Activated T-cell treated with anti-CD3 and anti-CD28 coated beads, Interleukin-2, amount 50 U/mL, for 24 hours (primary cell): ENCODE measurements at places on chromosomes 3 and 15.
A peak's percentile ranks its signal among the peaks of the same experiment; 100 is the strongest.

DNA sequence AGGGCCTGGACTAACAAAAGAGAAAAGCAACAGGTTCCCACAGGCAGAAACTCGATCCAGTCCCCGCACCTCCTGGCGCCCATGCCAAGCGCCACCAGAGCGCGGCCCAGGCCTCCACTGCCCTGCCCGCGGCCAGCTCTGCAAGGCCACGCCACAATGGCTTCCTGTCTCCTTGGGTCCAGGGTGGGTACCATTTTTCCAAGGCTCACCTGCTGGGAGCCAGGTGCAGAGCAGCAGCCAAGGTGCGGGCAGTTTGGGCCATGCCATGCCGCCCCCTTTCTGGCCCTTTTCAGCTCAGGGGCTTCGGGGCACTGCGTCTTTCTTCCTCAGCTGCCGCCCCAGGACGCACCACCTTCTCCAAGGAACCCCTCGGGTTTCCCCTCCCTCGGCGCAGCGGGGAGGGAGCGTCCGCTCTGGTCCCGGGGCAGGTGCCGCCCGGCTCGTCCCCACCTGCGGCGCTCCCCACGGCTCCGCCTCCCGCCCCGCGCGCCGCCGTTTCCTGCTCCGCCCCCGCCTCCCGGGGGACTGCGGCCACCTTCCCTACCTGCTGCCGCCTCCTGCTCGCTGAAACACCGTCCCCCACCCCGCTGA lies at the start of gene ILDR1:
ILDR1 (minus strand) TSS at position 437 of the 591 bp plus-strand sequence; CDS start at position 267, 170 bp downstream.
- peak; percentile 33 for DNase-seq

- DNase-seq = no peak
These were observed 233.5 kb upstream of the PROK2 start for GRCh38 chr3:72018343-72018984.

DNA sequence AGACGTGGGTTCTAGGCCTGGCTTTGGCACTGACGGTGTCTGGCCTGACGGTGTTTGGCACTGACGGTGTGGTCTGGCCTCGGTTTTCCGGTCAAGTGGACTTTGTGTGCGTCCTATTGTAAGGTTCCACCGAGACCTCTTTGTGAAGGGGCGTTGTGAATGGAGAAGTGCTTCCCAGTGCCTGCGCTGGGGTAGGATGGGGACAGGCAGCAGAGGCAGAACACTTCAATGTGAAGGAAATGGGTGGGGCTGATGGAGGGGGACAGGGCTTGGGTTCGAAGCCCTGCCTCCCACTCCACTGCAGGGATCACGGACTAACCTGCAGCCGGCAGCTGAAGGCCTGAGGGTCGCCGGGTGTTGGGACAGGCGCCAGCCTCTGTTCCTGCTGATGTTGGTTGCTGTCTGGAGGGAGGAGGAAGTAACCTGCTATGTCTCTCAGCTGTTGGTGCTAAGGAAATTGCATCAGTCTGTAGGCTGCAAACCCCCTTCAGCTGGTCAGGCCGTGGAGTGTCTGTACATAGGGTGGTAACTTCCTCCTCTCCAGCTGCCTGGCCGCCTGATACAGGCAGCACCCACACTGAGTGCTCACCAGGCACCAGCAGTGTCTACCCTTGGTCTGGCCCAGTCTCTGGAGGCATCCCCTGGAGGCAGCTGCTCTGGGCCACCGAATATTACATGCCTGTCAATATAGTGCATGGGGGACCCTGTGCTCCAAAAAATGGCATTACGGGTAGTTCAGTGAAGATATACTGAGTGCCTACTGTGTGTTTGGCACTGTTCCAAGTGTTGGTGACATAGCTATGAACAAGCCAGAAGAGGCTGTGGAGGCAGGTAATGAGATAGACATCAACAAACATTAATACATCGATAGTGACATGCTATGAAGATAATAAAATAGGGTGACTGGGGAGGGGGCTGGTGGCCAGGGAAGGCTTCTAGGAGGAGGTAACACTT lies 1.1 kb downstream of the TM6SF1 start:
- DNase-seq = peak; percentile 43

- no peak for DNase-seq
These were observed 30.4 kb upstream of the KLHL25 start for GRCh38 chr15:85825118-85825517.

GRCh38 chr3:25427563-25427941 lies 511 bp upstream of the RARB start:
- DNase-seq = no peak

- no peak for DNase-seq
These were observed 1.6 kb upstream of the IDH3A start for GRCh38 chr15:78147566-78147965.

DNA sequence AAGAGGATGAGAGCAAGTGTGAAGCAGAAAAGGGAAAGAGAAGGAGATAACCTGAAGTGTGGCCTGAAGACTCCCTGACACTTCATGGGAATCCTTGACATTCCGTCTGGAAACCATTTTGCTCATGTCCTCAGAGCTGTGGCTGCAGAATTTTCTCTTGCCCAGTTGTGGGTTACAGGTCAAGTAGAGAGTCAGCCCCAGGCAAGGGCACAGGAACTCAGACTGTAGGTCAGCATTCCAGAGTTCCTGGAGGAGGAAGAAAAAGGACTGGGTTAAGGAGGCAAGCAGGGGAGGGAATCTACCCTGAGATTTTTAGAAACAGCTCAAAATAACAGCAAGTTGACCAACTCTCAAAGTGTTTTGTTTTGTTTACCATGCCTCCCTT lies 4.1 kb upstream of the THSD4 start:
- DNase-seq = no peak

GRCh38 chr15:63349156-63349555 lies 32.5 kb downstream of the CA12 start:
- no peak for DNase-seq

GRCh38 chr3:126464997-126465396 lies 10.7 kb downstream of the ZXDC start:
- peak; percentile 26 for DNase-seq

- no peak for DNase-seq
These were observed 87.2 kb upstream of the MLF1 start for GRCh38 chr3:158483701-158484235.

DNA sequence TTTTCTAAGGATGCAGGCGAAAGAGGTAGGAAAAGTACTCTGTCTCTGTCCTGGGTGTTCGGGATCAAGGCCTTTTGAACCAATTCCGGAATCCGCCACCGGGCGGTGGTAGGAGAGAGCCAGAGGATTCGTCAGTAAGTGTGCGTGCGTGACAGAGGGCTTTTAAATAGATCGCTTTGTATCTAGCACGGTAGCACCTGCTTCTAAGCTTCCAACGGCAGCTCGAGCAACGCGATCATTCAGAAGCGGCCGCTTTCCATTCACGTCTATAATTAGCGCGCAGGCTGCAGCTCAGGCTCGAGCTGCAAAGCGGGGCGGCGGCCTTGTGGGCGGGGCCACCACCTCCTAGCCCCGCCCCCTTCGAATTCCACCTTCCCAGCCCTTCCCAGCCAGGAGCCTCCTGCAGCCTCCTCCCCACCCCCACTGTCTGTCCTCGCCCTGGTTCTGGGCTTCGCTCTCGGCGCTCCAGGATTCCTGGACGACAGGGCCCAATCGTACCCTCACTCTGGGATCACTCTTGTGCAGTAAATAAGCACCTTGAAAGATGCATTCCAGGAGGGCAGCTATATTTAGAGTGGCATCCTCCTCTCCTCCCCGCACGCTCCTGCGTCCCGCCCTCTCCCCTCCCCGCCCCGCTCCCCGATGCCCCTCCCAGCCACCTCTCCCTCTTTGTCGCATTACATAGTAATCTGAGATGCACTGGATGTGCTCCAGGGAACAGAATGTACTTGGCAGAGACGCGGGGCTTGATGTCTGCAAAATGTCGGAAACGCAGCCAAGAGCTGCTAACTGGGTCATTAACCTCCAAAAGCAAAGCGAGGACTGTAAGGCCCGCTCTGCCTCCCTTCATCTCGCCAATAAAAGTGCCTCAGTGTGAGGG lies 224.1 kb upstream of the TPRG1 start:
- peak; percentile 47 for DNase-seq

DNA sequence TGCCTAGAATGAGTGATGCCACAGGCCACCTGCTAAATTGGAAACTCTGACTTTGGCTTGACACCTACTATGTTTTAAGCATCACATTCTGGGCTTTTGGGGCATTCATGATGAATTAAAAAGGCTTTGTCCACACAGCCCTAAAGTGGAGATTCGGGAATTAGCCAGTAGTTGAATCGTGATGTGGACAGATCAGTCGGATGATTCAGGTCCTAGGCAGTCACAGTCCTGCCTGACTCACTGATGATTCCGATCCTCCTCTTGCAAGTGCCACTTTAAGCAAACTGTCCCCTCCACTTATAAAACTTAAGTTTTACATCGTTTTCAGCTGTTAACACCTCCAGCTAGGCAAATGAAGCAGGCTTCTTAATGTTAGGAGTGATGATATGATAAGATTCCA lies 75.3 kb downstream of the SYNPR start:
- DNase-seq = no peak

- no peak for DNase-seq
These were observed 23.5 kb downstream of the COLQ start for GRCh38 chr3:15497964-15498363.

DNA sequence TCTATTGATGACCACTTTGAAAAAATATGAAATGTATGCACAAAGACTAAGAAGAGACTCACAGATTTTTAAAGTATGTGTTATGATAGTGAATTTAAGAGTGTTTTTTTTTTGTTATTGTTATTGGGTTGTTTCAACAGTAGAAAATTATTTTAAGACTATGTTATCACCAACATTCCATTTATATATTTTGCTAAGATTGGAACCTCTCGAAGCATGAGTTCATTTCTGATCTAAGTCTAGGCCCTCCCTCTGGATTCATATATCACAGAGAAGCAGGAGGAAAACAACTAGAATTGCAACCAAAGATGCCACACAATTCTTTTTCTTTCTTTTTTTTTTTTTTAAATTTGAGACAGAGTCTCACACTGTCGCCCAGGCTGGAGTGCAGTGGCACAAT lies 46.8 kb downstream of the ITGB5 start:
- no peak for DNase-seq

- DNase-seq = no peak
These were observed 68.0 kb downstream of the MRPL46 start for GRCh38 chr15:88399021-88399685.

DNA sequence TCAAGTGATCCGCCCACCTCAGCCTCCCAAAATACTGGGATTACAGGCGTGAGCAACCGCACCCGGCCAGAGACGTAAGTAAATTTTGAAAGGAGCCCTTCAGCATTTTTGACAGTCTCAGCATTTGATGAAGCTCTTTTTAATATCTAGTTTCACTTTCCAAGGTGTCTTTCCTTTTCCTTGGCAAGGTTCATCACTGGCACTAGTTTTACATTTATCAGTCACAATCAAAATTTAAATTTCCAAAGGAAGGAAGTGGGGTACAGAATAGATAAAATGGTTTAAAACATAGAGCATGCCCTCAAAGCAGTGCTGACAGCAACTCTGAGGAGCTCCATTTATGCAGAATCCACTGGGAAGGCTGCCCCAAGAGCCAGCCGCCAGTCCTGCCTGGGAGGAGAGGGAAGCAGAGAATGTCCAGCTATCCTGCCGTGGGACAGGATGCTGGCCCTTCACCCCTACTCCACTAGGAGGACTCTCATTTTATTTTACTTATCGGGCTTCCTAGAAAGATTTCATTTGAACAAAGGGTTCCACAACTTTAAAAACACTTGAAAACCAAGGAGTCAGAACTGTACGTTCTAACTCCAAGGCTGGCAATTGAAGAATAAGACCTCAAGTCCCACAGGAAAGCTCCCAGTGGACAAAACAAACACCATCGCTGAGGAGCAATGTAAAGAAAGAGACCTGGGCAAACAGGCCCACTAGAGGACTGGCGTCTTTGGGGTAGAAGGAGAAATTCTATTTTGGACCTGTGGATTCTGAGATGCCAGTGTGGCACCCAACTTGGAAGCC lies 9.9 kb downstream of the SFMBT1 start:
- DNase-seq = no peak

- no peak for DNase-seq
These were observed 128.1 kb upstream of the WNT5A start for GRCh38 chr3:55615039-55615693.

DNA sequence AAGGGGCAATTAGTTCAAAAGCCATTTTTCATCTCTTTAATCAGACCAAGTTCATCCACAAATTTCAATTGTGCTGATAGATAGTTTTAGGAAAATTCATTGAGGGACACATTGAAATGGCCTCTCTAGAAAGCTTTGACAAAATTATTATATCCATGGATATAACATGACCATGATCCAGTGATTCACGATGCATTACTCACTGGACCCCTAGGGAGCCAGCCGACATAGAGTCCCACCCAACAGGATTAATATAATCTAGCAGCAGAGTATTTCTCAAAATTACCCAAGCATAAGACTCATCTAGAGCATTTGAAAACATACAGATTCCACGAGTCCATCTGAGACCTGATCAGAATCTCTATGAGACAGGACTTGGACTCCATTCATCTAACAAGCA lies 100.3 kb downstream of the FRMD5 start:
- DNase-seq = no peak

- no peak for DNase-seq
These were observed 29.1 kb upstream of the CHST2 start for GRCh38 chr3:143090486-143090885.

GRCh38 chr3:172315401-172316091 lies 132.7 kb downstream of the GHSR start:
- DNase-seq = no peak

- no peak for DNase-seq
These were observed 574.6 kb upstream of the ARPP21 start for GRCh38 chr3:35064761-35065160.

GRCh38 chr3:186330772-186331460 lies 31.1 kb downstream of the DGKG start:
- no peak for DNase-seq

DNA sequence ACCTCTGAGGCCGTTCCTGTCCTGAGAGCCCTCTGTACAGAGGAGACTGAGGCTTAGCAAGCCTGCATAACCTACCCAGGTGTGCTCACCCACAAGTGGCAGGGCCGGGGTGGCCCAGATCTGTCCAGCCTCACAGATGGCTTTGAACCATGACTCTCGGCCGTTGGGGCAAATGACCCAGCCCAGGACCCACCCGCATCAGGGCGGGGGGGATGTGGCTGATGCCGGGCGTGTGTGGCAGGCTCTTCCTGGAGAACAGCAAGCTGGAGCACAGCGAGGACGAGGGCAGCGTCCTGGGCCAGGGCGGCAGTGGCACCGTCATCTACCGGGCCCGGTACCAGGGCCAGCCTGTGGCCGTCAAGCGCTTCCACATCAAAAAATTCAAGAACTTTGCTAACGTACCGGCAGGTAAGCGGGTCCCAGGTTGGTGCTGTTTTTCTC lies 133.5 kb downstream of the LRRK1 start:
- peak; percentile 14 for DNase-seq
